ENCODE measurements at places on chromosomes 5 and 9.

GRCh38 chr9:124500796-124501611, 6.2 kb downstream of the NR5A1 start:
- DNase-seq: no peak

GRCh38 chr9:31597977-31598376, 786.5 kb upstream of the ACO1 start:
- no peak for DNase-seq

DNA sequence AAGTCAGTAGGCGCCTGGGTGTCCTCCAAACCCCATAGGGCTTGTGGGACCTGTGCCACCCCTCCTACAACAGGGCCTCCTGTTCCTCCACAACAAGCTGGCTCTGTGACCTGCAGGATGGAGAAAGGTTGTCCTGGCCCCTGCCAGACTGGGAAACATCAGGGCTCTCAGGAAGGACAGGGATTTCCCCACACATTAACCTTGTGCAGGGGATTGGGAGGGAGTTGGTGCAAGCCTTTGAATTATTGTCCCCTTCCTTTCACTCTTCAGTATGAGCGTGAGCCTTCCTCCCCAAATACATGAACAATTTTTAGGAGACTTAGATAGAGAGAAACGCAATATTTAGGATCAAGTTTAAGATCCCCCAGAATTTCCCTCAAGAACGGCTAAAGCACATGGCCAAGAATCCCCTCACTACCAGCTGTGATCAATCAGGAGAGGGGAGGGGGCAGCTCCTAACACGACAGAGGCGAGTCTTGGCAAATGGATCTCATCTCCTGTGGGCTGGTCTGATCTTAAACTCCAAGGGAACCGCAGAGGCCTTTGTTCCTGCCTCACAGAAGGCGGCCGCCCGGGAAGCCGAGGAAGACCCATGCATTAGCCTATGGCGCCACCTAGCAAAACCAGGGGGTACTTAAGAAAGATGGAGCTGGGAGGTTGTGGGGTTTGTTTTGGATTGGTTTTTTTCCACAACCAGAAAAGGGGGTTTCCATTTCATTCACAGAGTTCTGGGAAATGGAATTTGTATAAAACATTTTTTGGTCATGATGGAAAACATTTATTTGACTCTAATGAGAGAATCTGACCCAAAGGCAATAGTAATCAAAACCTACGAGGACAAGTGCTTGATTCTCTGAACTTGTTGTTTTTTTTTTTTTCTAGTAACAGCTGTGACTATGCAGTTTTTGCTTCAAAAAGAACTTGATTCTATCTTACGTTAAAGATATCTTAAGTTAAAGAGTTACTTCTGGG, 36.1 kb upstream of the OSMR start:
- peak; percentile 67 for DNase-seq

DNA sequence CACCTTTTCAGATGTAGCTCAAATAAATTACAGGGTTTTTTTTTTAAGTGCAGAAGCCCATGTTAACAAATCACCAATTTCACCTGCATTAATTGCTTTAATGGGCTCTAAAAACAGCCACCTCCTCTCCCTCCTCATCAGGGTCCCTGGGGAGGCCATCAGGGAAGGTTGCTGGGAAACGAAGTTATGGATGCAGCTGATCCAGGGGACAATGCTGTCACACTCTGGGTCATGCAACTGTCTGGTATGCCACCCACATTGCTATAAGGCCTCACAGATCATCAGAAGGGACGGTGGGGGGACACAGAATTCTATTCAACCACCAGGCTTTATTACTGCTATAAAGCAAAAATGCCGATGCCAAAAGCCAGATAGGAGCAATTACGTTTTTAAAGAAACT, 9.3 kb downstream of the WHRN start:
- no peak for DNase-seq

DNA sequence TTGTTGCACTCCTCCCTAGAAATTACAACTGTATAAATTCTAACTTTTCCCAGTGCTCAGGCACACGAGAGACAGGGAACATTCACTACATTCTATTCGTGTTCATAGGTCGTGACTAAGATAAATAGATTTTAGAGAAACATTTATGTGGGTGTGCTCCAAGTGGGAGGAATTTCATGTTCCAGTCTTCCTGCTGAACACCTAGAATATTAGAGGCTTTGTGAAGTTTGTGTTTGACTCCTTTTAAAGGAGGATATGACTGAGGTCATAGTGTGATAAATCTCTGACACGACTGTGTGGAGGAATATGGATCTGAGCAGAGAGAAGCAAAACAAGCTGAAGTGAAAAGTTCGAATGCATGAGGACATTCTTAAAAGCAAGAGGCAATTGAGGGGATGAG, 355.3 kb downstream of the ZSWIM6 start:
- no peak for DNase-seq

- DNase-seq: no peak
Observed at GRCh38 chr9:136683755-136684154, 3.5 kb downstream of the AGPAT2 start.

DNA sequence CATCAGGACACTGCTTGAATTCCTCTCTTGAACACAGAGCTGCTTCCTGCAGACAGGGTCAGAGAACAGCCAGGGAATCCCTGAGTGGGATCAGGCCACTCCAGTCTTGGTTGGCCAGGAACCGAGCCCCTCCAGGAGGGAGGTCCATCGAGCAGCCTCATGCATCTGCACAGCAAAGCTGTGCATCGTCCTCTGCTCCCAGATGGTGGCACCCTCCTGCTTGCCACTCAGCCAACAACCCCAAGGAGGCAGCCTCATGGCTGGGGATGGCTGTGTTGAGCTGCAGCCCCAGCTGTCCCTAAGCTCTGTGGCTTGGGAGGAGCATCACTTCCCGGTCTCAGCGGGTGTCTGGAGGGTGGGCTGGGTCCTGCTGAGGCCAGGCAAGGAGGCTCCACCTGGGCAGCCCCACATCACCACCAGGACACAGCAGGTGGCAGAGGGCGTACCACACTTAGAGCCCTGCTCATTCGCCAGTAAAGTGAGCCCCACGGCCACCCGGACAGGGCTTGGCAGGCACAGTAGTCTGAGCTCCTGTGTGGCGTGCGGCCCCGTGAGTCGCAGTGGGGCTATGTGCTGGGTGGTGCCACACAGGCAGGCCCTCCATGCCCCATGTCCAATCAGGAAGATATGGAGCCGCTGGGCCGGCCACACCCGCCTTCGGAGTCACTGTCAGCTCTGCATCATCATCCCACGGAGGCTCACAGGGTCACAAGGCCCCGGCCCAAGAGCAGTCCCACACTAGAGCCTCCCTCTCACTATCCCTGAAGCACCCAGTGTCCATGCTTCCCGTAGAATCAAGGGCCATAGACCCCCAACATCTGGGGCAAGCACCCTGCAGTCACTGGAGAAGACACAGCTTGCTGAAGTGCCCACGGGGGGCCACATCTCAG, 11.9 kb downstream of the LPCAT1 start:
- peak; percentile 15 for DNase-seq

Data from activated CD4-positive, alpha-beta memory T cell treated with anti-CD3 and anti-CD28 coated beads, Interleukin-2, amount 10 ng/mL, durations not matched to agents 7 days and 5 days (primary cell).